ENCODE measurements at places on chromosomes 16 and 17. TPM values are rescaled to one million over a fixed set of nuclear protein-coding genes. Genes with fewer than 3 reads are reported as not detected.

CES3 gene
- 0.37 TPM for polyA plus RNA-seq

TOX3 gene
- polyA plus RNA-seq = not detected

AANAT gene
- not detected for polyA plus RNA-seq

- H3K4me1 ChIP-seq = peaks cover 20% of the 10 kb centered on the region
- no peak for DNase-seq
- no peaks in the 10 kb centered on the region for H3K27me3 ChIP-seq
- H3K4me3 ChIP-seq = no peak overlapping the region
These were observed 59.3 kb upstream of the MRTFB start for GRCh38 chr16:14011846-14012245.

DNA sequence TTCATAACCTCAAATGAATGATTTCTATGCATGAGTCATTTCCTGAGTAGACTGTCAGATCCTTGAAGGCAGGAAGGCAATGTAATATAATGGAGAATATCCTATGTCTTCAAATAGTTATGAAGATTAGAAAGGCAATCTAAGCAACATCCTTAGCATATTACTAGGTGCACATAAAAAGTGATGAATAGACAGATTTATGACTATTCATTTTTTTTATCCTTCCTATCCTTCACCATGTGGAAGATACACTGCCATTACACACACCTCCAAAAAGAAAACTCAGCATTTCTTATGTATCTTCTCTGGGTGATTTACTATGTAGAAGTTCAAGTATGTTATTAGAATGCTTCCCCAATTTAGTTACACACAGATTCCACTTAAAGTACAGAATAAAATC lies 126.4 kb upstream of the MAF start:
- H3K27ac ChIP-seq = no peak overlapping the region
- DNase-seq = no peak
- H3K27me3 ChIP-seq = no peaks in the 10 kb centered on the region
- no peak overlapping the region for H3K4me3 ChIP-seq
- no peaks in the 10 kb centered on the region for H3K4me1 ChIP-seq

- no peaks in the 10 kb centered on the region for H3K27me3 ChIP-seq
- no peaks in the 10 kb centered on the region for H3K4me1 ChIP-seq
- H3K36me3 ChIP-seq = peaks cover 55% of the 10 kb centered on the region
- no peak overlapping the region for H3K4me3 ChIP-seq
These were observed 10.6 kb downstream of the CNTD1 start for GRCh38 chr17:42809250-42809649.

DNA sequence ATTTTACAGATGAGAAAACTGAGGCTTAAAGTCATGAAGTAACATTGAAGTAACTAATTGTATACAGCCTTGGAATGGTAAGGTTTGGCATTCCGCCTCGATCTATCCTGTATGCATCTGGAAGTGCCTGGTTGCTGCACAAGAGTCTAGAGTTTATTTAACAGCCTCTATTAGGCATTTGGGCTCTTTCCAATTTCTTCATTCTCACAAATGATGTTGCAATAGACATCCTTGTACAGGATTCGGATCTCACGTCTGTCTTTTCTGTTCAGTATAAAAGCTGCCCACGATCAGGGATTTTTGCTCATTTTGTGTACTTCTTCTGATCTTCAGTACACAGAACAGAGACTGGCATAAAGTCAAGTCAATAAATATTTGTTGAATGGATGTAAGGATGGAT lies 100.5 kb downstream of the AIPL1 start:
- no peaks in the 10 kb centered on the region for H3K36me3 ChIP-seq
- no peak overlapping the region for H3K4me3 ChIP-seq
- H3K27ac ChIP-seq = no peak overlapping the region
- DNase-seq = no peak

DNA sequence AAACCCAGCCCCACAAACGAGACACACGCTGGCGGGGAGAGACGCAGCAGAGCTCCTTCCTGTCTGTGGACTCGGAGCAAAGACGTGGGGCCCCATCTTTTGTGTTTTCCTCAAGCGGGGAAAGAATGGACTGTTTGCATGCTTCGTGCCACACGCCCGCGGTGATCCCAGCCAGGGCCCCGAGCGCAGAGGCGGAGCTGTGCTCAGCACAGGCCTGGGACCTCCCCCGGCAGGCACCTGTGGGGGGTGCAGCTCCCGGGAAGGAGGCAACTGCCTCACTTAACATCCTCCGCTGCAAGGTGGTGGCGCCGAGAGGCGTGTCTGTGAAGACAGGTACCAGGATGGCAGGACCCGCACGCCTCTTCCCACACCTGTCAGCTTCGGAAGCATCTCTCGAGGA lies 19.1 kb downstream of the TRARG1 start:
- no peaks in the 10 kb centered on the region for H3K36me3 ChIP-seq
- no peaks in the 10 kb centered on the region for H3K4me1 ChIP-seq
- H3K4me3 ChIP-seq = no peak overlapping the region
- H3K27ac ChIP-seq = no peak overlapping the region
- no peaks in the 10 kb centered on the region for H3K27me3 ChIP-seq

- H3K27me3 ChIP-seq = no peaks in the 10 kb centered on the region
- no peak overlapping the region for H3K4me3 ChIP-seq
- H3K27ac ChIP-seq = no peak overlapping the region
These were observed 393.7 kb upstream of the DYNLRB2 start for GRCh38 chr16:80147026-80147655.

NPIPA8 gene
- polyA plus RNA-seq = 13.6 TPM

GRCh38 chr16:86575754-86576557 lies 2.4 kb upstream of the FOXL1 start:
- DNase-seq = no peak
- peaks cover 79% of the 10 kb centered on the region for H3K27me3 ChIP-seq
- no peak overlapping the region for H3K27ac ChIP-seq
- H3K4me1 ChIP-seq = peaks cover 12% of the 10 kb centered on the region
- H3K4me3 ChIP-seq = peak overlapping the region; percentile 29
- no peaks in the 10 kb centered on the region for H3K36me3 ChIP-seq

- no peak overlapping the region for H3K27ac ChIP-seq
- no peaks in the 10 kb centered on the region for H3K4me1 ChIP-seq
- H3K4me3 ChIP-seq = no peak overlapping the region
- H3K36me3 ChIP-seq = no peaks in the 10 kb centered on the region
These were observed 93.3 kb downstream of the FOXL1 start for GRCh38 chr16:86671486-86672178.

DNA sequence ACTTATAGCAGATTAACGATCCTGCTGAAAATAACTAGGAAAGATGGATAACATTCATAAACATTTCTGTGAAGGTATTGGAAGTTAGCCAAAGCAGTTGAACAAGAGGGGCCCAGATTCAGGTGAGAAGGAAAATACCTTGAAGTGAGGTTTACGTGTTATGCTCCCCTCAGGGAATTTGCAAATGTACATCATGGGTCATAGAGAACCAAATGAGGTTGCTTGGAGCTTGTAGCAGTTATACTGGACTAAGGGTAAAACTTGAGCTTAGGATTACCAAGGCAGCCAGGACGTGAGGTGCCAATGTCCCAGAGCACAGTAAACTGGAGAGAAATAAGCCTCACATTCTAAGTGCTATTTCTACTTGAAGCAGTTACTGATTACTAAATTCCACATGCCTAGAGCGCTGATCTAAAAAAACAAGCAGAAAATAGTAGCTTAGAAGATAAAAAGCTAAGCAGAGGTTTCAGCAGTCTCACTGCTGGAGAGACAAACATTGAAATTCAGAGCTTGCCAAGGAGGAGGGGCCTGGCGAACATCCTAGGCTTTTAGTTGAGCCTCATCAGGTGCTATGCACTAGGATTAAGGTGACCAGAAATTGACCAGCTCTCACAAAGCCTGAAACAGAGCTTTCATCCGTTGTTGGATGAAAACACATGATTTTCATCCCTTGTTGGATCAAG lies 136.7 kb upstream of the FAM20A start:
- no peaks in the 10 kb centered on the region for H3K27me3 ChIP-seq
- H3K27ac ChIP-seq = no peak overlapping the region
- H3K4me1 ChIP-seq = no peaks in the 10 kb centered on the region

FN3K gene
- polyA plus RNA-seq = not detected

DNA sequence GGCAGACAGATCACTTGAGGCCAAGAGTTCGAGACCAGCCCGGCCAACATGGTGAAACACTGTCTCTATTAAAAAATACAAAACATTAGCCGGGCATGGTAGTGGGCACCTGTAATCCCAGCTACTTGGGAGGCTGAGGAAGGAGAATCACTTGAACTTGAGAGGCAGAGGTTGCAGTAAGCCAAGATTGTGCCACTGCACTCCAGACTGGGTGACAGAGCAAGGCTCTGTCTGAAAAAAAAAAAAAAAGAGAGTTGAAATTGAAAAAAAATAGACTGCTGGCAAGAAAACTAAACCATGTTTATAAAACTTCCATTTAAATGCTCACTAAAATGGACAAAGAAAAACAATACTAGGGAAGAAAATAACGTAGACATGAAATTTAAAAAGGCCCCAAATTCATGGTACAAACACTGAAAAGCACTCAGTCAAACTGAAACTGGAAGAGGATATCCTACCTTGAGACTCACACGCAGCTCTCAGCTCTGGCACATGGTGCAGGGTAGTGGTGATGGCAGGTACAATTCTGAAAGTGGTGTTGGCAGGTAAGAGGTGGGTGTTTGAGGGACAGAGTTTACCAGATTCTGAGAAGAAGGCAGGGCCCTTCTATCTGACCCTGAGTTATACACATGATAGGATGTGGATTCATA lies 19.3 kb downstream of the CNTROB start:
- H3K4me3 ChIP-seq = no peak overlapping the region
- H3K27me3 ChIP-seq = no peaks in the 10 kb centered on the region
- peaks cover 39% of the 10 kb centered on the region for H3K36me3 ChIP-seq
- DNase-seq = no peak
- H3K4me1 ChIP-seq = peaks cover 6% of the 10 kb centered on the region

- no peak overlapping the region for H3K4me3 ChIP-seq
- no peaks in the 10 kb centered on the region for H3K36me3 ChIP-seq
- no peaks in the 10 kb centered on the region for H3K27me3 ChIP-seq
- H3K4me1 ChIP-seq = no peaks in the 10 kb centered on the region
- no peak for DNase-seq
- H3K27ac ChIP-seq = no peak overlapping the region
These were observed 151.5 kb downstream of the CEP112 start for GRCh38 chr17:66040402-66040801.

GRCh38 chr16:74771656-74772315 lies 2.8 kb downstream of the FA2H start:
- H3K4me1 ChIP-seq = peaks cover 15% of the 10 kb centered on the region
- DNase-seq = no peak
- no peaks in the 10 kb centered on the region for H3K36me3 ChIP-seq
- peaks cover 24% of the 10 kb centered on the region for H3K27me3 ChIP-seq
- H3K4me3 ChIP-seq = no peak overlapping the region
- H3K27ac ChIP-seq = no peak overlapping the region

DNA sequence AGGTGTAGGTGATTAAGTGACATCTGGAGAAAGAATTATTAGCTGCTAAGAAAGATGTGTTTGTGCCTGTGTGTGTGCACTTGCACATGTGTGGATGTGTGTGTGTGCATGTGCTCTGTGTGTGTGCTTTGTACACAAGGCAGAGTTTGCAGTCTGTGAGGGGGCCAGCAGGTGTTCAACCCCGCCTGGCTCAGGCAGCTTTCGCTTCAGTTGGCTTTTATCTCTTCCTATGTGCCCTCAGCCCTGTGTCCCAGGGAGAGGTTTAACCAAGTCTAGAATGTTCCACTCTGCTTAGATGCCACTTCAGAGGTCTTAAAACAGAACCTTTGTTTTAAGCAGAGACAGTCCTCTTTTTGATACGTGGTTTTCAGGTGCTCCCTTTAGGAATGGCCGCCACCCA lies 58.8 kb downstream of the CDH13 start:
- no peak for DNase-seq
- H3K27ac ChIP-seq = no peak overlapping the region
- H3K36me3 ChIP-seq = no peaks in the 10 kb centered on the region
- H3K4me3 ChIP-seq = no peak overlapping the region

DNA sequence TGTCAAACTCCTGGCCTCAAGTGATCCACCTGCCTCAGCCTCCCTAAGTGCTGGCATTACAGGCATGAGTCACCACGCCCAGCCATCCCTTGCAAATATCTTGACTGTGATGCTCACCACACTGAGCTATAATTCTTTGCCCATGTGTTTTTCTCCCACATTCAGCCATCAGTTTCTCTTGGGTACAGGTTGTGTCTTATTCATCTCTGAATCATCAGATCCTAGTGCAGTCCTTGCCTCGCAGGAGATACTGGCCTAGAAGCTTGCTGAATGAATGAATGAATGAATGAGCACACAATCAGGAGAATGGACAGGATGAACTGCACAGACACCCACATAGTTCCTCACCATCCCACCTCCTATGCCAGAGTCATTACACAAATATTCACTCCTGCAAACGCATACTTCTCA lies 24.4 kb upstream of the ETV4 start:
- DNase-seq = no peak
- H3K4me3 ChIP-seq = no peak overlapping the region
- no peak overlapping the region for H3K27ac ChIP-seq
- H3K27me3 ChIP-seq = peaks cover 2% of the 10 kb centered on the region
- no peaks in the 10 kb centered on the region for H3K36me3 ChIP-seq
- H3K4me1 ChIP-seq = no peaks in the 10 kb centered on the region

DNA sequence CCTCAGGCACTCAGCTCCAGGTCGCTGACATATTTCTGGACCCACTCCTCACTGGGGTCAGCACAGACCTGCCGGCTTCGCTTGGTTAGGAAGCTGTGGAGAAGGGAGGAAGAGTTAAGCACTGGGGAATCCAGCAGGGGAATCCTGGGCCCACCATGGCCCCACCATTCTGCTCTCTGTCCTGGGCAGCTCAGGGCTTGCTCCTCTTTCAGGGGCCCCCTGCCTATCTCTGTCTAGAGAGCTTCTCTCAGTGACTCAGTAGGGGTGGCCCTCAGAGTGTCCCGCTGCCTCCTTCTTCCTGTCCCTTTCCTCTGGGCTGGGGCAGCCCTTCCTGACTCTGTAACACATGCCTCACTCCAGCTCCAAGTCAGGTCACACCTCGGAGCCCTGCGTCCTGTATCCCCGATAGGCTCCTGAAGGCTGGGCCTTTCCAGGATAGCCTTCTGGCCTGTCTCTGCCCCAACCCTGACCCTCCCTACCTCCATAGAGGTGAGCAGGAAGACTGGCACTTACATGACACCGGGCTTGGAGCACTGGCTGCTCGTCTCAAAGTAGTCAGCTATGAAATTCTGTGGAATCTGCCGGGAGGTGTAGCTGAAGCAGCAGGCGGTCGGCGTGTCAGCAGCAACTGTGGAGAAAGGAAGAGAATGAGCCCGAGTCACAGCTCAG lies 1.1 kb downstream of the CCL3 start:
- no peaks in the 10 kb centered on the region for H3K27me3 ChIP-seq
- peak overlapping the region; percentile 28 for H3K27ac ChIP-seq
- no peaks in the 10 kb centered on the region for H3K36me3 ChIP-seq
- H3K4me1 ChIP-seq = peaks cover 59% of the 10 kb centered on the region
- peak; percentile 36 for DNase-seq
- no peak overlapping the region for H3K4me3 ChIP-seq

DNA sequence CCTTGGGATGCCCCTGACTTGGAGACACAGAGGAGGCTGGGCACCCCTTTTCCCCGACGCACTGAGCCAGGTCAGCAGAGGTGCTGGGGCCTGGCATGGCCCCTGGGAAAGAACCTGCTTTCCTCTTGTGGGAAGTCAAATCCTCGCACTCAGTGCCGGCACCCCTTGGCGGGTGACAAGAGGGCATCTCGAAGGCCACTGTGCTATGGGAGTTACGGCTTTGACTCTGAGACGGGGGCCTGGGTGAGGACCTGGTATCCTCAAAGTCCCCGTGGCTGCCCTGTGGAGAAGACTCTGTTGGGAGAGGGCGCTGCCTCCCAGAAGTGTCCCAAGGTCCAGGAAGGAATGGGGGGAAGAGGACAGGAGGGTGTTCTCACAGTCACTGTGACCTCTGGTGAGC lies 117.0 kb downstream of the METRNL start:
- H3K36me3 ChIP-seq = no peaks in the 10 kb centered on the region
- peaks cover 52% of the 10 kb centered on the region for H3K4me1 ChIP-seq
- no peak overlapping the region for H3K27ac ChIP-seq
- H3K27me3 ChIP-seq = no peaks in the 10 kb centered on the region
- DNase-seq = no peak

Data from CD14-positive monocyte (primary cell).